SJSA1 (cell line): ENCODE measurements at places on chromosomes 16 and 17. TPM values are rescaled to one million over a fixed set of nuclear protein-coding genes. Genes with fewer than 3 reads are reported as not detected.

GRCh38 chr17:11121341-11121985, 119.5 kb upstream of the SHISA6 start:
- no peaks in the 10 kb centered on the region for H3K27me3 ChIP-seq
- H3K36me3 ChIP-seq = no peaks in the 10 kb centered on the region
- no peak for DNase-seq
- no peak overlapping the region for H3K27ac ChIP-seq
- H3K4me3 ChIP-seq = no peak overlapping the region

DNA sequence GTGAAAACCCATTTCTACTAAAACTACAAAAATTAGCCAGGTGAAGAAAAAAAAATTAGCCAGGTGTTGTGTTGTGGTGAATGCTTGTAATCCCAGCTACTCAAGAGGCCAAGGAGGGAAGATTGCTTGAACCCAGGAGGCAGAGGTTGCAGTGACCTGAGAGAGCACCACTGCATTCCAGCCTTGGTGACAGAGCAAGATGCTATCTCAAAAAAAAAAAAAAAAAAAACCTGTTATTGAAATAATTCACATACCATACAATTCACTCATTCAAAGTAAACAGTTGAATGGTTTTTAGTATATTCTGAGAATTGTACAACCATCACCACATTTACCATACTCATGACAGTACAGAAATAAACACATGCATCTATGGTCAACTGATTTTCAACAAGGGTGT, 31.0 kb downstream of the ZNRF1 start:
- H3K4me3 ChIP-seq = no peak overlapping the region
- peaks cover 51% of the 10 kb centered on the region for H3K4me1 ChIP-seq
- H3K27ac ChIP-seq = peak overlapping the region; percentile 62

GRCh38 chr17:74607221-74607620, 15.1 kb upstream of the CD300LD start:
- H3K4me3 ChIP-seq = no peak overlapping the region
- DNase-seq = no peak
- H3K27ac ChIP-seq = no peak overlapping the region
- no peaks in the 10 kb centered on the region for H3K36me3 ChIP-seq

DNA sequence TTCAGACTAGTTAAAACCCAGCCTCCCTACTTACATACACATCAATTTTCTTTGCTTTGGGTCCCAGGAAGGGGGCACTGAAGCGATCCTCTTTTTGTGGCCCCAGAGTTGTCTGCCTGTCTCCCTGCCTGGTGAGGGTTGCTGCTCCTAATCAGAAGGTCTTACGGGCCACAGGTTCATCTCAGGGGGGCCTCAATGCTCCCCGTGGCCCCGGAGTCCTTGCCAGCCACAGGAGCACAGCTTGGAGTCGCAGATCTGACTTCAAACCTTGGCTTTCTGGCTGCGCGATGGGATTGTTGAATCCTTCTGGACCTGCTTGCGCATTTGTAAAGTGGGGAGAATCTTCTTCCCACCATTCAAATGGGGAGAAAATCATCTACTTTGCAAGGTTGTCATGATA, 44.8 kb upstream of the MYH10 start:
- H3K27me3 ChIP-seq = no peaks in the 10 kb centered on the region
- no peak overlapping the region for H3K4me3 ChIP-seq
- peaks cover 6% of the 10 kb centered on the region for H3K4me1 ChIP-seq
- H3K27ac ChIP-seq = no peak overlapping the region
- DNase-seq = no peak

DNA sequence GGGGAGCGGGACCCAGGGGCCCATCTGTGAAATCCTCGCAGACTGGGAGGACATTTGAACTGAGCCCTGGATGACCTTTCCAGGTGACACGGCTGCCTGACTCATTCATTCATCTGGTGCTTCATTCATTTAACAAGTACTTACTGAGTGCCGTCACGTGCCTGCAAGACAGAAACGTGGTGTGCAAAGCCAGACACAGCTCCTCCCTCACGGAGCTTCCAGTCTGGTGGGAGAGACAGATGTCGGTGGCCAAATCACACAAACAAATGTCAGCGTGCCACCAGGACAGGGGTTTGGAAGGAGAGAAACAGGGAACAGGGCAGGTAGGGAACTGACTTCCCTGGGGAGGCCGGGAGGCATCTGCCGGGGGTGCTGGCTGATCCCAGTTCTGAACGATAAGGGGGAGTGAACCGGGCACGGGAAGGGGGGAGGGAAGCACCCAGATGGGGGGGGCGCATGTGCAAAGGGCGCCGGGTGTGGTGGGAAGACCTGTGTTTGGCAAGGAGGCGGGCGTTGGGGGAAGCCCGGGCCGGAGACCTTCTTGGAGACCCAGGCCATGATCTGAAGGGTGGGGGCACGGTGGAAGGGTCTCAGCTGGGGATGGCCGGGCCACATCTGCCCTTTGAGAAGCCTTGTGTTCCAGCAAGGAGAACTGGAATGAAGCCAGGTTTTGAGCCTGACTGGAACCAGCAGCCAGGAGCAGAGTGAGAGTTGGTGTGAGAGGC, 93.6 kb upstream of the CIBAR2 start:
- DNase-seq = no peak
- H3K27ac ChIP-seq = no peak overlapping the region
- 0 out of 2 replicates have a peak, but pooled peaks cover 4% of the 10 kb centered on the region for H3K36me3 ChIP-seq
- H3K27me3 ChIP-seq = no peaks in the 10 kb centered on the region

DNA sequence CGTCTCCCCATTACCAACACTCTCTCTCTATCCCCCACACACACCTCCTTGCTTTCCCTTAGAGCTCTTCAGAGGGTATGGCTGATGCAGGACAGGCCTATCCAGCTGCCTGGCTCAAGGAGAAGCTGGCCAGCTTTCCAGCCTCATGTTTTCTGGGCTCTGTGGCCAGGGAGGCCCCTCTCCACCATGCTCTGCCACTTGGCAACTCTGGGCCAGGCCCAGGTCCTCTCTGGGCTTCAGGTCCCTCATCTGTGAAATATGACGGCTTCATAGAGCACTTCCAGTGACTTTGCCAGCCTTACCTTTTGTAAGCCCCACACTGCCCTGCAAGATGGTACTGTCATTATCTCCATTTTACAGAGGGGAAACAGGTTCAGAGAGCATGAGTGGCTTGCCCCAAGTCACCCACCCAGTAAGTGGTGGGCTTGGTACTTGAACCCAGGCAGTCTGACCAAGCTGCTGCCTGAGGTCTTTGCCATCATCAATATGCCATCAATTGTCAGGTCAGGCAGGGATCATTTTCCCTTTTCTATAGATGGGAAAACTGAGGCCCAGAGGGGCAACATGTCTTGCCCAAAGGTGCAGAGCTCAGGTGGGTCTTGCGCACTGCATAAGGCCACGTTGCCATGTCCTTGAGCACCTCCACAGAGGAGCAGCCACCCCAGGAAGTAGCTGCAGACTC, 548 bp upstream of the ADGRG5 start:
- no peak overlapping the region for H3K4me3 ChIP-seq
- H3K4me1 ChIP-seq = peaks cover 5% of the 10 kb centered on the region; the same call in 1 of the 2 replicates
- DNase-seq = no peak
- H3K36me3 ChIP-seq = no peaks in the 10 kb centered on the region
- H3K27me3 ChIP-seq = no peaks in the 10 kb centered on the region; the same call in 1 of the 2 replicates
- H3K27ac ChIP-seq = no peak overlapping the region

DNA sequence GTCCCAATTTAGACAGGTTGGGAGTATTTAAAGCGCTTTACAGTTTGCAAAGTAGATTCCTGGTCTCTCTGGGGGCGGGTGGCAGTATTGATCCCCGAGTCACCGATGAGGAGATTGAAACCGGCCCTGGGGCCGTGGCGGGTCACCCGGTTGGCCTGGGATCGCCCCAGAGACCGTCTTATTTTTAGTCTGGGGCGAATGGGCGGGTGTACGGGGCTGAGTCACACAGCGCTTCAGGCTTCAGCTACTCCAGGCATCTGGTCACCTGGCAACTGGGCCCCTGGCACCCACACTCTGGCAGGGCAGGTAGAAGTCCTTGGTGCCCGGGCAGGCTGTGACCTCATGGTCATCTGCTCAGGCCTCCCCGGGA, 669 bp downstream of the MIEF2 start:
- H3K27ac ChIP-seq = peak overlapping the region; percentile 34
- DNase-seq = no peak
- no peaks in the 10 kb centered on the region for H3K27me3 ChIP-seq
- peaks cover 48% of the 10 kb centered on the region for H3K36me3 ChIP-seq
- H3K4me1 ChIP-seq = peaks cover 37% of the 10 kb centered on the region

DNA sequence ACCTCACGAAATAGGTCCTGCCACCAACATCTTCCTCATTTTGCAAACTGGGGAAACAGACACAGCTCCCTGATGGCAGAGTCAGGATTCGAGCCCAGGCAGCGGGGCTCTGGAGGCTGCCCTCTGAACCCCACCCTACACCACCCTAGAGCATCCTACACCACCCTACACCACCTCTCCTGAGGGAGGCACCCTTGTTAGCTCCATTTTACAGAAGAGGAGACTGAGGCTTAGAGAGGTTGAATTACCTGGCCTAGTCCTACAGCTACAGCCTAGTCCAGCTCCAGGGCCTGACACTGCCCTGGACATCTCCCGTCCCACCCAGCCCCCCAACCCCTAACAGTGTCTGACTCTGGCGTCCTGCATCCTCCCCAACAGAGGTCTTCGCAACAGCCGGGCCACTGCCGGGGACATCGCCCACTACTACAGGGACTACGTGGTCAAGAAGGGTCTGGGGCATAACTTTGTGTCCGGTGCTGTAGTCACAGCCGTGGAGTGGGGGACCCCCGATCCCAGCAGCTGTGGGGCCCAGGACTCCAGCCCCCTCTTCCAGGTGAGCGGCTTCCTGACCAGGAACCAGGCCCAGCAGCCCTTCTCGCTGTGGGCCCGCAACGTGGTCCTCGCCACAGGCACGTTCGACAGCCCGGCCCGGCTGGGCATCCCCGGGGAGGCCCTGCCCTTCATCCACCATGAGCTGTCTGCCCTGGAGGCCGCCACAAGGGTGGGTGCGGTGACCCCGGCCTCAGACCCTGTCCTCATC, 3.2 kb upstream of the NECAB2 start:
- H3K36me3 ChIP-seq = peaks cover 40% of the 10 kb centered on the region
- H3K4me3 ChIP-seq = no peak overlapping the region
- no peak for DNase-seq
- H3K4me1 ChIP-seq = peaks cover 2% of the 10 kb centered on the region; the same call in 1 of the 2 replicates
- H3K27me3 ChIP-seq = peaks cover 9% of the 10 kb centered on the region
- no peak overlapping the region for H3K27ac ChIP-seq

GRCh38 chr16:52707676-52708337, 160.9 kb upstream of the TOX3 start:
- no peaks in the 10 kb centered on the region for H3K4me1 ChIP-seq
- no peaks in the 10 kb centered on the region; the same call in 1 of the 2 replicates for H3K27me3 ChIP-seq
- no peak overlapping the region for H3K27ac ChIP-seq
- no peaks in the 10 kb centered on the region for H3K36me3 ChIP-seq
- no peak overlapping the region for H3K4me3 ChIP-seq

- H3K4me1 ChIP-seq = no peaks in the 10 kb centered on the region
- H3K27ac ChIP-seq = no peak overlapping the region
- H3K36me3 ChIP-seq = no peaks in the 10 kb centered on the region
- H3K27me3 ChIP-seq = no peaks in the 10 kb centered on the region
- DNase-seq = no peak
Measured at GRCh38 chr17:71741836-71742235, 379.0 kb upstream of the SOX9 start.

The CSNK1D gene
- total RNA-seq = 26.0 and 33.7 TPM in 2 replicates

DNA sequence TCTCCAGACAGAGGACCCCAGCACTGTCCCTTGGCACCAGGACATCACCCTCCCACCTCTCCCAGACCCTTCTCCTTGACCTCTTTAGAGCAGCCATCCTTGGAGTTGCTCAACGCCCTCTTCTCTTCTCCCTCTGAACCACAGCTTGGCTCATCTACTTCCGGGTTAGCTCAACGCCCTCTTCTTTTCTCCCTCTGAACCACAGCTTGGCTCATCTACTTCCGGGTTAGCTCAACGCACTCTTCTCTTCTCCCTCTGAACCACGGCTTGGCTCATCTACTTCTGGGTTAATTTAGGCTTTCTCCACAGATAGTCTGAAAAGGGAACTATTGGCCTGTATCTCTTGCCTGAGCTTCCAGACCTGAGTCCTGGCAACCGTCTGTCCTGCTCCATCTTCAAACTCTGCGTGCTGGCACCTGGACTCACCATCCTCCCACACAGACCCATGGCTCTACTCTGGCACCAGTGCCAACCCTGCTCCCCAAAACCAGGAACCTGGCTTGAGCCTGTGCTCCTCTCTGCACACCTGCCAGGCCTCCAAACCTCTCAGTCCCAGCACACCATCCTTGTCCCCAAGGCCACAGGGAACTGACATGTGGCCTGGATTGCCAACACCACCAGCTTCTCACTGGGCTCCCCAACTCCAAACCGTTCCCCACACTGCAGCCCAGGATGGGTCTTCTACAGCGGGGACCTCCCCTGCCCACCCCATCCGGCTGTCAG, 25.3 kb upstream of the FAAP100 start:
- H3K27ac ChIP-seq = peak overlapping the region; percentile 27
- no peak overlapping the region for H3K4me3 ChIP-seq
- H3K27me3 ChIP-seq = no peaks in the 10 kb centered on the region
- peak; percentile 56 for DNase-seq
- H3K4me1 ChIP-seq = peaks cover 66% of the 10 kb centered on the region

- H3K4me1 ChIP-seq = no peaks in the 10 kb centered on the region
- no peaks in the 10 kb centered on the region for H3K36me3 ChIP-seq
- DNase-seq = no peak
- no peak overlapping the region for H3K27ac ChIP-seq
Measured at GRCh38 chr17:4463818-4464476, 30.2 kb downstream of the SPNS3 start.

GRCh38 chr16:67579686-67580085, 17.4 kb downstream of the CTCF start:
- H3K4me1 ChIP-seq = no peaks in the 10 kb centered on the region
- H3K4me3 ChIP-seq = no peak overlapping the region
- H3K27me3 ChIP-seq = no peaks in the 10 kb centered on the region
- H3K27ac ChIP-seq = no peak overlapping the region

- H3K27me3 ChIP-seq = no peaks in the 10 kb centered on the region
- peaks cover 4% of the 10 kb centered on the region; the same call in 1 of the 2 replicates for H3K4me1 ChIP-seq
- H3K36me3 ChIP-seq = no peaks in the 10 kb centered on the region
- no peak overlapping the region for H3K4me3 ChIP-seq
Measured at GRCh38 chr17:27809555-27809954, 9.2 kb upstream of the NOS2 start.
